Stimulated activated CD8-positive, alpha-beta memory T cell treated with anti-CD3 and anti-CD28 coated beads, Interleukin-15, amount 100 ng/mL, for 24 hours (primary cell): ENCODE measurements at places on chromosomes 4 and X.

DNA sequence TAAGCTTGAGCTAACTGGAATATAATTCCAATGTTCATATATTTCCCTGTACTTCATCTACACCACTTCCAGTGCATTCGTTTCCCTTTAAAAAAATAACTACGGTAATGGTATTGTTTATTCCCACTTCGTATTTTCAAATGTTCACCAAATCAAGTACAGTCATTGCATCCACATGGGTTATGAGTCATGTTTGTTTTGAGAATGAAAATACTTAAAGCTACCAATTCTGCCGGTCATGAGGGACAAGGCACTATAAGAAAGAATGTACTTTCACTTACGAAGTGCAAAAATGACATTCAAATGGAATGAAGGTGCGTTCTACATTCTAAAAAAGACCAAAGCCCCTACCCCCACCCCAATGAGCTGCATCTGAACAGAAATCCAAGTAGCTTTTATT, 174.4 kb upstream of the FGF13 start:
- no peak for DNase-seq

DNA sequence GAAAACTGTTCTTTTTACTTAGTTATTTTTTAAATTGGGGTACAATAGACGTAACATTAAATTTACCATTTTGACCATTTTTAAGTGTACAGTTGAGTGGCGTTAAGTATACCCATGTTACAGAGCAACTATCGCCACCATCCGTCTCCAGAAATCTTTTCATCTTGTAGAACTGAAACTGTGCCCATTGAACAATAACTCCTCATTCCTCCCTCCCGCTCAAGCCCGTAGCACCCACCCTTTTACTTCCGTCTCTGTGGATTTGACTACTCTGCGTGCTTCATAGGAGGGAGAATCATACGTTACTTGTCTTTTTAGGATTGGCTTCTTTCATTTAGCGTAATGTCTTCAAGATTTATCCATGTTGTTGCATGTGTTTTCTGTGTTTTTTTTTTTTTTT, 55.3 kb downstream of the TMEM131L start:
- no peak for DNase-seq

- DNase-seq = no peak
These were observed 45.2 kb downstream of the STARD8 start for GRCh38 chrX:68692651-68693050.

- no peak for DNase-seq
These were observed 188.1 kb upstream of the SFRP2 start for GRCh38 chr4:153976954-153977353.

DNA sequence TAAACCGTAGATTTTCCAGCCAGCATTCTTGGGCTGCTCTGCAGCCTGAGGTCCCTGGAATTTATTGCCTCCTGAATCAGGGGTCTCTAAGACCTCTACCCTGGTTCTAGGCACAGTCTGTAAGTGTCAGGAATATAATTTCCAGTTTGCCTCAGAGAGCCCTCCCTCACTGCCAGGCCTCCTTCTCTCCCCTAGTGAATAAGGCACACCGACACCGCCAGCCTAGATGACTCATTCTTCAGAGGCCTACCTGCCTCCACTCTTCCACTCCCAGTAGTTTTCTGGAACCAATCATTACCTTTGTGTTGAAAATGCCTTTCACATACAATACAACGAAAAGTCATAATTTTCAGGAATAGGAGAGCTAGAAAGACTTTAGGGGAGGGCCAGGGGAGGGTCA, 50.3 kb upstream of the ARHGEF9 start:
- DNase-seq = no peak

DNA sequence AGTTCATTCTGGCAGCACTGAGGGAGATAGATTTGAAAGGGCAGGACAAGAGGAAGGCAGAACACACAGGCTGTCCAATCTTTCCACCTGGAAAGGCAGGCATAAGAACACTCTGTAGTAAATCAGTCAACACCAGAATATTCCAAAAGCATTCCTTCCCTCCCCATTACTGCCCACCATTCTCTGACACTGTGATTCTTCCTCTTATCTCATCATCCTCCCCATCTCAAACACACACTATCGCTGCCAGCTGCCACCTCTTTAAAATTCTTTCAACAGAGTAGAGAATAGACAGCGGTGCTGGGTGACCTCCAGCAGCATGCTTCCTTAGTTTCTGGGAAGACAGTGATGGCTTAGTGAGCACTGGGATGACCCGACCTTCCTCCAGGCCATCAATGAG, 53.7 kb upstream of the MYOZ2 start:
- DNase-seq = no peak

DNA sequence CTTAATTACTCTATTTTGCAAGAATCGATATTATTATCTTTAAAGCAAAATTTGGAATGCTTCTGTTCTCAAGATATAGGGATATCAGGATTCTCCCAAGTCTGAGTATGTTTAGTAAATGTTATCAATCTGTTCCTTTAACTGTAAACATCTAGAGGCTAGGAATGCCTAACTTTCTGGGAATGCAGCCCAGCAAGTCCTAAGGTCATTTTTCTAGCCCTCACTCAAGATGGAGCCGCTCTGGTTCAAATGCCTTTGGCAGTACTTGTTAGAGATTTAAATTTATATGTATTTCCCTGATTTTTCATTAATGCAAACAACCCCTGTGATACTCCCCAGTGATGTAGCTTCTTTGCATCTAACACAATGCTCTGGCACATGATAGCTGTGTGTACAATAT, 623.8 kb upstream of the LCORL start:
- no peak for DNase-seq

DNA sequence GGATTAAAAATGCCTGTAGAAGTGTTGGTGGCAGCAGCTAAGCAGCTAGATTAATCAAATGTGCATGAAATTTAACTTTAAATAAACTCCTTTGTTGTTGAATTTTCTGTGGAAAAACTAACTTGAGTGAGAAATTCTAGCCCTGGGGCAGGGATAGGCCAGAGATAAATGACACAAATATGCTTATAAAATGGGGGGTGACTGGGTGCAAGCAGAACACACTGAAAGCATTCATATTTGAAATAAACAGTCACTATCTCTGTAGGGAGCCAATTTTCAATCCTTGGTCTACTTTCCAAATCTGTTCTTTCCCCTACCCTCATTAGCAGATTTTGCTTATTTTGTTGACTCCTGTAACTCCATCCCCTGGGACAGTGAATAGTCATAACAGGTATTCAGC, 47.9 kb downstream of the RBPJ start:
- no peak for DNase-seq

DNA sequence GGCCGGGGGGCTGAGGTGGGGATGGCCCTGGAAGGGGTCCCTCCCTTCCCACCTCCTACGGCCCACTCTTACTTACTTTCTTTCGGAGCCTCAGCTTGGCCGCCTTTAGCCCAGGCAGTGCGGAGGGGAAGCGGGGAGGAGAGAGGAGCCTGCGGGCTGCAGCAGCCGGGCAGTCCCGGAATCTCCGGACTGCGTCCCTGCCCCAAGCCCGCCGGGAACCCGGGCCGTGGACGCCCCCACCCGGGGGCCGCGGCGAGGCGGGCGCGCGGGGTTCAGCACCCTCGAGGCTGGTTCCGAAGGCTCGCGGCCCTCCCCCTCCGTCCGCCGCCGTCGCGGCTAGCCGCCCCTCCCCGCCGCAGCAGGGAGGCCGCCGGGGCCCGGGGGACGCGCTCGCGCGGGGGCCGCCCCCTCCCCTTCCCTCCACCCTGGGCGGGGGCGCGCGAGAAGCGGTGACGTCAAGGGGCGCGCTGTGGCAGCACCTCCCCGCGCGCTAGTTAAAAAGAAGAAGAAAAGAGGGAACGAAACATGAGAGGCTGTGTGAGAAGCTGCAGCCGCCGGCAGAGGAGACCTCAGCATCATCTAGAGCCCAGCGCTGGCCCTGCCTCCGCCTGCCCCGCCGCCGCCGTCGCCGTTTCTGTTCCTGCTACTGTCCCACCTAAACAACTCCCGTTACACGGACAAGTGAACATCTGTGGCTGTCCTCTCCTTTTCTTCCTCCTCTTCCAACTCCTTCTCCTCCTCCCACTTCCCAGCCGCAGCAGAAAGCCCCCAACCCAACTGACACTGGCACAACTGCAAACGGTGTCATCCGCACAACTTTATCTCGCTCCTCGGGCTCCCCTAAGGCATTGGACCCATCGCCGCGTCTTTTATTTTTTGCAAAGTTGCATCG, at the start of gene HHIP:
Gene HHIP (plus strand): TSS at position 526 of the 892 bp plus-strand sequence. CDS start 520 bp downstream, outside the sequence.
- no peak for DNase-seq

DNA sequence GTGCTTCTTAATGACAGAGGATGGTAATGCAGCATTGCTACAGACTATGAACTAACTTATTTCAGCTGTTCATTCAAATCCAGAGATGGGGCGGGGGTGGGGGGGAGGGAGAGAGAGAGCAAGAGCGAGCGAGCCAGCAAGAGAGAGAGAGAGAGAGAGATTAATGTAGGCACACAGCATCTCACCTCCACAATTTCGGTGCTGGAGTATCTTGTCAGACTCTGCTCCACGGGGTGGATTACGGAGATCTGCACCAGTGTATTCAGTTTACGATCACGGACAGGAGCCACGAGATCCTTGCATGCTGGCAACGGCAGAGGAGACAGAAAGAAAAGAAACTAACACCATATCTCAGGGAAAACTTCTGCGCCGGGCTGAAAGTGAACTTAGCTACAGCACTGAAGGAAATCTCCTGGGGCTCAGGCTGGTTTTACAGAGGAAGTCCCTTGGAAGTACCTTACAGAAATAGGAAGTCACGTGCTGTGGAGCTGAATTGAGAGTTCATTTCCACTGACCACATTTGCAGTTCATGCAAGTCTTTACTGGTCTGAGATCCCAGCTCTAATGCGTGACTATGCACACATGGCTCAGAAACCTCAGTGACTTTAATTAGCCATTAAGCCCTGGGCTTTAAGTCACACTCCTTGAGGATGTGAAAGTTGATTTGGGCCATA, 440.9 kb downstream of the INPP4B start:
- no peak for DNase-seq

DNA sequence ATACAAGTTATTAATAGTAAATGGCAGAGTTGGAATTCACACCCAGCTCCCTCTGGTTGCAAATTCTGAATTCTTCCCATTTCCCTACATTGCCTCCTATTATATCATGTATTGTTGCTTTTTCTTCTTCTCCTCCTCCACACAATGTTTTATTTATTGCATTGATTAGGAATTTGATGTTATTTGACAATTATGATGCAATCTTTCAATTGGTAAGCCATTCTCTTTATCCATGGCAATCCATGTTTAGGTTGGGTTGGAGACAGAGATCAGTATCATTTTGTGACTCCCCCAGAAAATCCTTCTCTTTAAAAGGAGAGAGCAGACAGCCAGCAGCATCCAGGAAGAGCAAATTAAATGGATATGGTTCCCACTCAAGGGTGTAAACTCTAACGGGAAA, 30.5 kb downstream of the TTC29 start:
- DNase-seq = no peak

DNA sequence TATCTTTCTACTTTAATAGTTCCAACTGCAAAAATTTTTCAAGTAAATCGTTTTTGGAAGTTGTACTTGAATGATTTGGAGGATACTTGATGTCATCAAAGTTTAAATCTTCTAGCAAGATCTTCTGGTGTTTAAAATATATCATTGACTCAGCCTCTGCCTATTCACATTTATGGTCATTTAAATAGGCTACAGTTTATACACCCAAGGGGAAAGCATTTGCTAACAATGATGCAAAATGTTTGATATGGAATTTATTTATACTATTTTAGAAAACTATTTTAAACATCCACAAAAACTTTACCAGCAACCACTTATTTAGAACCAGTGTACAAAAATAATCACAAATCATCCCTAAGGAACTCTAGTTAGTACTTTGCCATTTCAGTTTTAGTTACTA, 123.3 kb upstream of the STIM2 start:
- no peak for DNase-seq

DNA sequence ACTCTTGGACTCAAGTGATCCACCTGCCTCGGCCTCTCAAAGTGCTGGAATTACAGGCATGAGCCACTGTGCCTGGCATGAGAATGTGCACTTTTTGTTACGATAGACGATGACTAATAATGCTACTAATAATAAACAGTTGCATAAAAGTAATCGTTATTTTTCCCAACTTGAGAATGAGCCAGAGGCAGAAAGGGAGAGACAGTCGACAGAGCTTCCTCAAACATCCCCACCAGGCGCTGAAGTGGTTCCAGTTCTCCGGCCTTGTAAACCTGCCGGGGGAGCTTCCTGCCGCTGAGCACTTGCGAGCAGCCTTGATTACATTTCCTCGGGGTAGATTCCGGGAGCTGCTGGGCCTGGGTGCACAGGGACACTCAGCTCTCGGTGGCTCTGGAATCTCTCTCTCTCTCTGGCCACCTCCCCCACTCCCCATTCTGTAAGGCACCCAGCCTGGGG, 8.9 kb upstream of the HTRA3 start:
- no peak for DNase-seq

DNA sequence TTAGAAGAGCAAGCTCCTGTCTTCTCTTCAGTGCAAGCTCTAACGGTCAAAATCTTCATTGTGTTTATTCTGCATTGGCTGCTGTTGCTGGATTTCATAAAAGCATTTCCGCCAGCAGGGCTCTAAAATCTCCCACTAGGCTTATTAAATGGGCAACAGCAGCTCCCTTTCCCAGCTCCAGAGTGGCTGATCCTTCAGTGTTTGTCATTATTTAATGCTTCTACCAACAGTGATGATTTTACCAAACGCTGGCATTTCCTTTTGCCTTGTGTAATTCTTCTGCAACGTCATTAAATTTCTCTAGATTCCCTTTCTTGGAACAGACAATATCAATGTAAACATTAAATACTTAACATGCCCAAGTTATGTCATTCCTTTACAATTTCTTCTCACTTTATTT, 20.1 kb downstream of the SLC7A11 start:
- DNase-seq = no peak

- no peak for DNase-seq
These were observed 5.1 kb upstream of the UGT8 start for GRCh38 chr4:114593526-114593925.

GRCh38 chr4:124694946-124695598, 17.5 kb downstream of the ANKRD50 start:
- DNase-seq = no peak

DNA sequence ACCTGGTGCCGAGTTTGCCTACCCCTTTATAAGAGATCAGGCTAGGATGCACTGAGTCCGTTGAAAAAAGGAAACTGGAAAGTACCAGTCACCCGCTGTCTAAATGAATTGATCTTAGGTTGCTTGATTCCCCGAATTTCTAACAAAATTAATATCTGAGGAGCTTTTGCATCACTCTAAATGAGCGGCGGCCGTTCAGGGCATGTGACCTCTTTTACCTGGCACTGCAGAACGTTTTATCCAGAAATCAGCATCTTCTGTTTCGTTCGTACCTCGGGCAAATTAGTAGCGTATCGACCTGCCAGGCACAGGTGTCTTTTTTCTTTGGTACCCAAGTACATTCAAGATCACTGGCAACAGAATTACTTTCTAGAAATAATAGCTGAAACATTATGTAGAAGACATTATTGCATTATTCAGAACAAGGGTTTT, 876 bp downstream of the KLHL2 start:
- no peak for DNase-seq

- DNase-seq = no peak
These were observed 480.0 kb downstream of the NLGN4X start for GRCh38 chrX:5748586-5749150.

DNA sequence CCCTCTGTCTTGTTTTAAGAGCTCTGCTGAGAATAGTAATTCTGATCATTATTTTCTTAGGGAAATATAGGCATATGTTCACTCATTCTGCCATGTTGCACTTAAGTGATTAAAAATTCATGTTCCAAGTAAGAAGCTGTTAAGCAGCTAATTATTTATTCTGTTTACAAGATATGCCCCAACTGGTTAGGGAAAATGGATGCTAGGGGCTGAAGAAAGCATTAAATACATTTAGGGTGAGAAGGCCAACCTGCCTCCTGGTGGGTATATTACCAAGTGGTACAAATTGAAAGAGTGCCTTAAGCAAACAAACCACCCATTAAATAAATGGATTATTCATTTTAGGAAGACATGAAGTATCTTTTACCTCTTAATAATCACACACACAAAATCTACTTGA, 392.6 kb upstream of the EPHA5 start:
- no peak for DNase-seq
